ENCODE measurements at places on chromosomes 3 and 15.

- DNase-seq = no peak
These were observed 341.4 kb downstream of the OTOL1 start for GRCh38 chr3:161838021-161838420.

GRCh38 chr15:27323801-27324200 lies 352.8 kb downstream of the GABRG3 start:
- no peak for DNase-seq

GRCh38 chr15:83767741-83768140 lies 113.8 kb downstream of the ADAMTSL3 start:
- DNase-seq = no peak

GRCh38 chr3:128969993-128970739 lies 23.7 kb downstream of the CFAP92 start:
- peak; percentile 72 for DNase-seq

DNA sequence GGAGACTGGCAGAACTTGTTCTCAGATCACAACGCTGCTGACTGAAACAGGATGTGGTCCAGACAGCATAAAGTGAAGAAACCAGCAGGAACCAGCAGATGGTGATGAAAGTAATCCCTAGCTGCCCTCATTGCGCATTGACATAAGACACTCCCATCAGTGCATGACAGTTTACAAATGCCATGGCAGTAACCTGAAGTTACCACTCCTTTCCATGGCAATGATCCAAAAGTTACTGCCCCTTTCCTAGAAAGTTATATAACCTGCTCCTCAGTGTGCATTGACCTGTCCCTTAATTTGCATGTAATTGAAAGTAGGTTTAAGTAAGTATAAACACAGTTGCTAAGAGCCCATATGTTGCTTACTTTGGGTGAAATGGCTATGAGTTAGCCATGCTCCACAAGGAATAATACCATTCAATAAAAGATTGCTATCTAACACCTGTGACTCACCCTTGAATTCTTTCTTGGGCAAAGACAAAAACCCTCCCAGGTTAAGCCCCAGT lies 149.1 kb upstream of the CD96 start:
- no peak for DNase-seq

- no peak for DNase-seq
These were observed 66.2 kb downstream of the FOXP1 start for GRCh38 chr3:71517271-71517791.

DNA sequence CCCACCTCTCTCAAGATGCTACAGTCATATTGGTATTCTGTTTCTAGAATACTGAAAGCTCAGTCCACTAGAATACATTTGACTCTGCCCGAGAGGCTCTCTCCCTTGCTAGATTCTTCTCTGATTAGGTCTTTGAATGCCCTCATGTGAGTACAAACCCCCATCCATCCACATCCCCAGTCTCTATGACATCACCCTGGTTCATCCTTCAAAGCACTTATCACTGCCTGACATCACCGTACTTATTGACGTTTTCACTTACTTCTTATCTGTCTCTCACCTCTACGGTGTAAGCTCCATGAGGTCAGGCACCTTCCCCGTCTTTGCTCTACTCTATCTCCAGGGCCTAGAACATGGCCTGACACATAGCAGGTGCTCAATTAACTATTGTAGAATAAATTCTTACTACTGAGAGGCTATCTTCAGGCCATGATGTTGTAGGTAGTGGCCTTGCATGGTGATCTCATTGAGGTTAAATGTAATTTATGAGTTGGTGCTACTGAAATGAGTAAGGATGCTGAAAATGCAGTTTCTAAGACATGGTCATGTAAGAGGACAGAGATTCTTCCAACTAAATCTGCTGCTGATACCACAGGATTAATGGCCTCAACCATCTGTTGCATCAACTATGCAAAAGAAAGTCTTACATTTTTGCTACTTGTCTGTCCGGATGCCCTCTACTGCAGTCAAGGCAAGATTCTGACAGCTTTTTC lies 26.8 kb downstream of the EOGT start:
- DNase-seq = no peak

GRCh38 chr3:188088948-188089685 lies 64.8 kb upstream of the LPP start:
- DNase-seq = peak; percentile 23

- DNase-seq = no peak
These were observed at the start of gene RAB6B for GRCh38 chr3:133895208-133896001. RAB6B (minus strand) TSS chr3:133895882; CDS start chr3:133895466, 416 bp downstream.

DNA sequence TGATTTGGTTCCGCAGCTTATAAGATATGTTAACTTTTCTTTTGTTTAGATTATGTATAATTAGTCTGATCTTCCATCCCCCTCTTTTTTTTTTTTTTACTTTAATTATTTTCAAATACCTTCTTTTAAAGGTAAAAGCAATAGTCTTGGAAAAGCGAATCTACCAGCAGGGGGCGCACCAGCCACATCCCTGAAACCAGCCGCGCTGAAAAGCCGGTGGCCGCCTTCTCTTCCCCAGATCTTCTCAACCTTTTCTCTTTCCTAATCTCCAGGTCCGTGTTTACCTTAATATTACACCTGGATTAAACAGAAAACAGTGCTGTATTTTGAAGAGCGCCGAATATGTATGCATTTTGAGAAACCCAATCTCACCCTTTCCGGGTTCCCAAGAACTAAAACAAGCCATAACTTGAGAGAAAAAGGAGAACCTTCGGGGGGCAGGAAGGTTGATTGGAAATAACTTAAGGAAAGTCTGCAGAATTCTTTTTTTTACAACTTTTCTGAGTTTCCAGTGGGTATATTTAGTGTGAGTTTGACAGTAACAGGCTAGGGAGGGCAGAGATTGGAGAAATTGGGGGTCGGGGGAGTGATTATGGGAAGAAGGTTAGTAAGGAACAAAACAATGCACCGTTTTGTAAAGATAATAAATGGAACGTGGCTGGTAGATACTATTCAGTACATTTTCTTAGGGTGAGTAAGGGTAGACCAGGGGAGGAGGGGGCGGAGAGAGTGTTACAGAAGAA lies 2.0 kb upstream of the SOX2 start:
- DNase-seq = peak; percentile 80

DNA sequence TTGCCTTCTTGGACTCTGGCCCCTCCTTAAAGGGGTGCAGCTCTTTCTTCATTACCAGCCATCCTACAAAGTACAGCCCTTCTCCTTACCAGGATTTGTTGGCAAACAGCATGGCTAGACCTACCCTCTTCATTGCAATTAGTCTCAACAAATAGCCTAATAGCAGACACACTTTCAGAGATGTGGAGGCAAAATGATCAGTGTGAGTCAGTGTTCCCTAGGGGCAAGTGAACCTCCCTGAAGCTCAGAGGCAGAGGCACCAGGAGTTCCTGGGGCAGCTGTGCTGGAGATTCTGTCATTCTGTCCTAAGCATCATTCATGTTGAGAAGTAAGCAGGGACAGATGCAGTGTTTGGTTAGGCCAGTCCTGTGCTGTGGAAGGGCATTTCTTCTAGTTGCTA lies 14.6 kb upstream of the MECOM start:
- DNase-seq = no peak

- DNase-seq = no peak
These were observed 145.4 kb upstream of the LRRFIP2 start for GRCh38 chr3:37319784-37320183.

GRCh38 chr3:81339040-81339845 lies 422.2 kb downstream of the GBE1 start:
- no peak for DNase-seq

- DNase-seq = no peak
These were observed 100.9 kb upstream of the ARHGEF3 start for GRCh38 chr3:56902468-56903160.

GRCh38 chr15:65778269-65778668 lies 13.8 kb downstream of the DENND4A start:
- DNase-seq = no peak
